ENCODE measurements at places on chromosomes 6 and 20. TPM values are rescaled to one million over a fixed set of nuclear protein-coding genes. Genes with fewer than 3 reads are reported as not detected.

DNA sequence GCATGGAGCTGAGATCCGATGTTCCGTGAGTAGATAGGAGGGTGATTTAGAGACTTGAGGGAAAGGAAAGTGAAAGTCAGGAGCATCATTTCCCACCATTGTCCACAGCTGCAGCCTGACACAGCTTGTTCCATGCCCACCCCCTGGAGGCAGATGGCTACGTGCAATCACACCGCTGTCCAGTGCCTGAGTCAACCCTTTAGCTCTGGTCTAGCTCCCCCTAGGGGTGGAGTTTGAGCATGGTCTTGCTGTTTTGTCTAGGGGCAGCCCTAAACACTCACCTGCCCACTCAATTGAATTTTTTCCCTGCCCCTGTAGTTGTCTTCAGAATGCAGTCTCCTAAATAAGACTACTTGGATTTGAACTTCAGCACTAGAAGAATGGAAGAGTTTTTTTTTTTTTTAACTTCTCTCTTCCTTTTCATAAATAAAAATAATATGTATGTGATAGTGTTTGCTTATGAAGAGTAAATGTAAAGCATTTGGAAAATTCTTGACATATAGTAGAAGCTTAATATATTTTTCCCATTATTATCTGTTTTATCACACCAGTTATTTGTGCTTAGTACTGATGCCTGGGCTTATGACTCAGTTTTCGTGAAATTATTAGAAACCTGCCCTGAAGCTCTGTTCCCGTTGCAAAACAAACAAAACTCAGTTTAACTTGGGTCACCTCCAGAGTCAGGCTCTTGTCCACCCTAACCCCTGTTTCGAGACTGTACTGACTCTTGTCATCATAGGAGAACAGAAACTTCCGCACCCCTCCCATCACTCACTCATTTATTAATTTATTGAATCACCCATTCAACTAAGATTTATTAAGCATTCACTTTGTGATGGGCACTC is 814.8 kb downstream of the MAFB start:
- peak; percentile 78 for DNase-seq

GRCh38 chr6:130183271-130184222 is 39.2 kb downstream of the SAMD3 start:
- DNase-seq = no peak

DNA sequence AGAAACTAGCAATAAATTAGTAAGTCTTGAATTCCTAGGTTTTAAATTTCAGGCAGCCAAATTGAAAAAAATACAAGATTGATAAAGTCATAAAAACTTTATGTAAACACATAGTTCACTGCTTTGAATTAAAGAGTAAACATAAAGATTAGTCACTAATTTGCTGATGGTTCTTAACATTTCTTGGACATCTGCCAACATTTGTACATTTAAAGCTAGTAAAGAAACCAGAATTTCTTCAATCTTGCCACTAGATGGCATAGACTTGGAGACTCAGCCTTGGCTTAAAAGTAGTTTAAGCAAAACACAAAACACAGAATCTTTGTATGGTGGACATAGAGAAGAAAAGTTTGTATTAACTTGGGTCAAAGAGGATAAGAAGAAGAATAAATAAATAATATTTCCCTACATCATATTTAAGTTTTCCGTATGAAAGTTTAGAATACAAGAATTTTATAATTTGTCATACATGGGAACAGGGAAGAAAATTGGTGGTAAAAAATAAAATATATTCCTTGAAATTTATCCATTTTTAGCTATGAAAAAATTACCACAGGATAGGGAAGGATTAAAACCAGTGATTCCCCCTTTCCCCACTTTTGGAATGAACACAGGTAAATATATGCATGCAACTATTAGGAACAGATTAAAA is 41.7 kb upstream of the FAM135A start:
- DNase-seq = peak; percentile 49

Gene HTR1B
- total RNA-seq = not detected

Gene HAO1
- total RNA-seq = not detected
